CD4-positive, alpha-beta T cell (primary cell): ENCODE measurements at places on chromosomes 7 and 10. TPM values are rescaled to one million over a fixed set of nuclear protein-coding genes. Genes with fewer than 3 reads are reported as not detected.

Gene KCNMA1
- not detected for total RNA-seq

Gene UTF1
- not detected for total RNA-seq

Gene CPN1
- total RNA-seq: not detected

- peaks cover 3% of the 10 kb centered on the region for H3K27me3 ChIP-seq
- H3K4me3 ChIP-seq: no peak overlapping the region
- peak; percentile 37 for DNase-seq
- H3K27ac ChIP-seq: no peak overlapping the region
Measured at GRCh38 chr7:156903232-156903909, 10.4 kb upstream of the LMBR1 start.

DNA sequence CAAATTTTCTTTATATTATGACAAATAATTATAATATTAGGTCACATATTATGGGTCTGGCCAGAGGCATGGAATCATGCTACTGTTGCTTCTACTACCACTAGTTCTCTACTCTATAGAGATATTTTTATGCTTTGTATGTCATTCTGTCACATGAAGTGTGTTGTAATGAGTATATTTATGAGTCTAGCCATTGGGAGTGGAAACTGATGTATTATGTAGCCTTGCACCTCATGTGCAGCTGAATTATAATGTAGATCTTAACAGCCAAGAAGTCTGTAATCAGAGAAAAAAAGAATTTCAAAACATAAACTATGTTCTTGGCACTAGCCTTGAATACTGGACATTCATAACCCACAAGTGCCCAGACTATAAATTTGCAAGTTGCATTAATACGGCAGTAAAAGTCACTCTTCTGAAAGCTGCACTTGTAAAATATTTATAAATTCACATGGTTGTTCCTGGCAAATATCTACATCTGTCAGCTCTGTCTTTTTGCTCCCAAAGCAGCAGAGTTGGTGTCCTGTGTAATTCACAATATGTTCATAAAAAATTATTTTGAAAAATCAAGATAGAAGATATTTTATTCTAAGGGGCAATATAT is 48.6 kb upstream of the SKAP2 start:
- no peaks in the 10 kb centered on the region for H3K36me3 ChIP-seq
- H3K27ac ChIP-seq: no peak overlapping the region
- no peaks in the 10 kb centered on the region for H3K4me1 ChIP-seq
- DNase-seq: no peak
- no peak overlapping the region for H3K4me3 ChIP-seq
- H3K27me3 ChIP-seq: no peaks in the 10 kb centered on the region

DNA sequence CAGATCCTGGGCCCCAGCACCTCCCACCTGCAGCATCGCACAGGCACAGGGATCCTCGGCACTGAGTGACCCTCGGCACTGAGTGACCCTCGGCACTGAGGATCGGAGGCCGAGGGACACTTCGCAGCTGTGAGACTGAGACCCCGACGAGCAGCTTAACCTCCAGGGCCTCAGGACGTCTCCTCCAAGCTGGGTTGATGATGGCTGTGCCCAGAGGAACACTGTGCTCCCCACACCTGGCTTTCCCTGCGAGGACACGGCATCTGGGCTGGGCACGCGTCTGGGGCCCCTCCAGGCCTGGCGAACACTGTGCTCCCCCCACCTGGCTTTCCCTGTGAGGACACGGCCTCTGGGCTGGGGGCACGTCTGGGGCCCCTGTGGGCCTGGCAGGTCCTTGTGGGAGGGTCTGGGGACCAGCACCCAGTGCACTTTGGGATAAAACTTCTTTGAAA is 158.3 kb upstream of the PPP2R2D start:
- no peak overlapping the region for H3K4me3 ChIP-seq
- H3K4me1 ChIP-seq: peaks cover 3% of the 10 kb centered on the region
- no peak overlapping the region for H3K27ac ChIP-seq
- DNase-seq: peak; percentile 12

GRCh38 chr10:97464226-97464625 is 18.3 kb downstream of the ZDHHC16 start:
- peaks cover 94% of the 10 kb centered on the region for H3K36me3 ChIP-seq
- no peak overlapping the region for H3K4me3 ChIP-seq
- no peaks in the 10 kb centered on the region for H3K27me3 ChIP-seq
- DNase-seq: no peak
- H3K4me1 ChIP-seq: no peaks in the 10 kb centered on the region

- no peaks in the 10 kb centered on the region for H3K4me1 ChIP-seq
- no peak for DNase-seq
- H3K27me3 ChIP-seq: no peaks in the 10 kb centered on the region
- H3K4me3 ChIP-seq: no peak overlapping the region
Measured at GRCh38 chr10:76433161-76434005, 1002.0 kb downstream of the LRMDA start.

GRCh38 chr10:124497196-124497881 is 35.7 kb downstream of the LHPP start:
- H3K4me3 ChIP-seq: no peak overlapping the region
- peaks cover 11% of the 10 kb centered on the region for H3K36me3 ChIP-seq
- H3K27ac ChIP-seq: no peak overlapping the region
- DNase-seq: no peak
- no peaks in the 10 kb centered on the region for H3K27me3 ChIP-seq

- H3K4me1 ChIP-seq: no peaks in the 10 kb centered on the region
- no peaks in the 10 kb centered on the region for H3K27me3 ChIP-seq
- no peak overlapping the region for H3K27ac ChIP-seq
- H3K36me3 ChIP-seq: no peaks in the 10 kb centered on the region
Measured at GRCh38 chr10:48205918-48206317, 68.6 kb downstream of the FRMPD2 start.

GRCh38 chr7:96233528-96234154 is 88.3 kb downstream of the SLC25A13 start:
- no peaks in the 10 kb centered on the region for H3K4me1 ChIP-seq
- DNase-seq: no peak
- H3K27ac ChIP-seq: no peak overlapping the region
- no peak overlapping the region for H3K4me3 ChIP-seq
- no peaks in the 10 kb centered on the region for H3K36me3 ChIP-seq
